ENCODE measurements at places on chromosomes 3 and 15. TPM values are rescaled to one million over a fixed set of nuclear protein-coding genes. Genes with fewer than 3 reads are reported as not detected.

DNA sequence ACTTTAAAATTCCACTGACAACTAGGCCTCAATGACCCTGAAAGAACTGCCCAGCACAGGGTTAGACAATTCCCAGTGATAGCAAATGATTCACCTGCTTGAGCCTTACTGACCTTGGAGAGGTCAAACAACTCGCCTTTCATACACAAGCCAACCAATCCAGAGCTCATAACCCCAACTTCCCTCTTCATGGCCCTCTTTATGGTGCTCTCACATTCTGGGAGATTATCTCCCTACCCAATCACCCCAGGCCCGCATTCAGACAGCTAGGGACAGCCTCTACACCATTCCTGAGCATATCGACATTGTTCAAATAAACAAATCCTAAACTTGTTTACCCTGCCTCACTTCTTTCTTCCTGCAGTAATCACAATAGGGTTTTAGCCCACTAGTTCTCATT lies 32.2 kb upstream of the COLQ start:
- no peak for DNase-seq

GRCh38 chr3:148840451-148840850 lies 12.8 kb downstream of the CPB1 start:
- no peak for DNase-seq

DNA sequence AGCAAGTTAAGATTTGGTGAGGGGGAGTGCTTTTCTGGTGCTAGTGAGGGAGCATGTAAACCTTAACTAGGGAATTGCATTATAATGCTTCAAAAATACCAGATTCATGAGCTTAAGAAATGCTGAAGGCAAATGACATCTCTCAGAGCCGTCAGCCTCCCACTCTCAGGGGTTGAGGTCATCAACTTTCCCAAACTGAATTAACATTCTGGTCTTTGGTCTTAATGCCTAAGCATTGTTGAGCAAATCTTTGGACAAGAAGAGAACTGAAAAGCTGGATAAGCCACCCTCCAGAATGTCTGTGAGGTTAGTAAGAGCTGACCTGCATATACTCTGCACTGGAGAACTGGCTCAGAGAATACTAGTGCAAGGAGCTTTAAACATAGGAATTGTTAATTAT lies 124.9 kb upstream of the GAP43 start:
- no peak for DNase-seq

GRCh38 chr3:42780398-42780797 lies 7.3 kb upstream of the CCDC13 start:
- DNase-seq = no peak

Gene SUCNR1
- total RNA-seq = not detected

DNA sequence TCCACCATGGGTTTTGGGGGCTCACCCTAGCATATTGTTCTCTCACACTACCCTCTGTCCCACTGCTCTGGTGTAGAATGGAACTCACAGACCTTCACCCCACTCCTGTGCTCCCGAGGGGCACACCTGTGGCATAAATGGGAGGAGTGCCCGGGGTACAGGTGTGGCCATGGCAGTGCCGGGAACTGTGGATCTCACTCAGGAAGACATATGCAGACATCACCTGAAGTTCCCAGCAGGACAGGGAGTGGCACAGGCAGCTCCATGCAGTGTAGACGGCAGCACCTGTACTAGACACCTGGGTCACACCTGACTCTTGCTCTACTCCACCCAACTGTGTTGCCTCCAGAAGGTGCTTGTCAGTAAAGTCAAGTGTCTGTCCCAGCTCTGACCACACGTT lies 57.6 kb upstream of the MRPS22 start:
- no peak for DNase-seq

DNA sequence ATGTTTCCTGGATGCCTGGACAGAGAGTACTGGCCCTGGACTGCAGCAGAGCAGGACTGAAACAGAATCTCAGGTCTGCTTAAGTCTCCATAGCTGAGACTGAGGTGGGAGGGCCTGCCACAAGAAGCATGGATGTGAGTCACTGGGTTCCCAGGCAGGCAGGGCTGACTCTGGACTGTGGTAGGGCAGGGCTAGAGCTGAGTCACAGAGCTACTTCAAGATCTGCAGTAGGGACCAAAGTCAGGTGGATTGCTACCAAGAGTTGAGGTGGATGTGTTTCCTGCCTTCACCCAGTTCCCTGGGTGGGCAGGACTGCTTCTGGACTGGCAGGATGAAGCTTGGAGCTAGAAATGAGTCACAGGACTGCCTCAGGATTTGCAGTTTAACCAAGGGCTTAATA lies 282.9 kb downstream of the AGBL1 start:
- no peak for DNase-seq

DNA sequence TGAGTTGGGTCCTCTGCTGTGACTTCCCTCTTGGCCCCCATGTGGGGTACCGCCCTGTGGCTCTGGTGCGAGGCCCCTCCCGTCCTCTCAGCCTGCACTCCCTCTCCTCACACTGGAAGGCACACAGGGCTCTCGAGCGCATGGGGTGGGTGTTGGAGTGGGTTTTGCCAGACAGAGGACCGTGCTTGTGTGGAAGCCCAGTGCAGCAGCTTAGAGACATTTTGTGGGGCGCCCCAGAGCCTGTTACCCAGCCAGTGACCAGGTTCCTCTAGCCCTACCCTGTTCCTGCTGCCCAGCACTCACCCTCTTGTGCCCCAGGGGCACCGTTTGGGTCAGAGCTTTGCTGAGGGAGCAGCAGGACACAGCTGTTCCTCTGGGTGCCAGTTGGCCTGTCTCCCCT lies 9.9 kb downstream of the PLXNA1 start:
- DNase-seq = no peak

- DNase-seq = no peak
These were observed 146.8 kb downstream of the ROBO2 start for GRCh38 chr3:77186728-77187127.

GRCh38 chr3:23629181-23629894 lies 176.4 kb upstream of the UBE2E1 start:
- no peak for DNase-seq

DNA sequence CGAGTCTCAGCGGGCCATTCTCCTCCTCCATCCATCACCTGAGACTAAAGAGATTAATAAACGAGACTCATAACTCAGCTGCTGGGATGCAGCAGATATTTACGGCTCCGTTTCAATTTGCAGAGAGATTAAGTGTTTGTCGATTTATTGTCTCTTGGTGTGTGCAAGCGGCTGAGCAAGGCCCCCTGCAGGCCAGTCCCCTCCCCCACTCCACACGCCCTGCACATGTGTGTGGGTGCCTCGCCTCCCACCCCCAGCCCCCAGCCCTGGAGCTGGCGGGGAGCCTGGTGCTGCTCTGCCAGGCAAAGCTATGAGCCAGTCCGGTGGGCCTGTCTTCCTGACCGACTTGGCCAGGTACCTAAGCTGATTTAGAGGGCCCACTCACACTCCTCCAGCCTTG lies 63.0 kb downstream of the CYP11A1 start:
- no peak for DNase-seq

GRCh38 chr3:47291158-47291753 lies 8.5 kb downstream of the KLHL18 start:
- no peak for DNase-seq

DNA sequence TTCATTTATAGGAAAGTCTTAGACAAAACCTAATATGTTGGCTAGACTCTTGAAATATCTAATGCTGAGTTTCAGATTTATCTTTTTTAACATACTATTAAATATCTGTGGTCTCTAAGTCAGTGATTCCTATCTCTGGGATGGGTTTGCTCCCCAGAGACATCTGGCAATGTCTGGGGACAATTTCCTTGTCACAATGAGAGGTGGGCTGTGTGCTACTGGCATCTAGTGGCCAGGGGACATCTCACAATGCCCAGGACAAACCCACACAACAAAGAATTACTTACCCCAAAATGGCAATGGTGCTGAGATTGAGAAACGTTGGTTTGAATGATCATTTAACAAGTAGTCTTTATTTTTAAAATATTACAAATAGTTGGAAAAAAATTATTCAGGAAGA lies 602.1 kb downstream of the MAGI1 start:
- DNase-seq = no peak

- no peak for DNase-seq
These were observed 286.6 kb upstream of the ADAMTS9 start for GRCh38 chr3:64974401-64974800.

- no peak for DNase-seq
These were observed 27.0 kb downstream of the PLS1 start for GRCh38 chr3:142623194-142623593.

DNA sequence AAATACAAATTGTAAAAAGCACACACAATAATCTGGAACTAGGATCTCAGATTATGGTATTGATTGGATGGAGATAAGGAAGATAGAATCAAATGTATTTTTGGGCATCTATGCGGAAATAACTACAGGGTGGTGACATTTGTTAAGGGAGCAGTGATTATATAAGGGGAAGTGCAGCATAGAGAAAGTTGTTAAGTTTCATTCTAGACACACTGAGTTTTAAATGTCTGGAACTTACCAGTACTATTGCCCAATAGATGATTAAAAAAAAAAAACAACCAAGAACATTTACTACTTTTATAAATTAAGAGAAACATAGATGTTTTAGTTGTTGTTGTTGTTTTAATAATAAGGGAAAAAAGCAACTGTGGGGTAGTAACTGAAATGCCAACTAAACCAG lies 32.1 kb upstream of the C3orf38 start:
- DNase-seq = no peak

Gene KCNAB1
- not detected for total RNA-seq

Gene TRIM42
- total RNA-seq = not detected

- DNase-seq = no peak
These were observed 133.9 kb upstream of the SKOR1 start for GRCh38 chr15:67691450-67691849.

GRCh38 chr3:187516446-187517185 lies 148.4 kb downstream of the RTP4 start:
- DNase-seq = no peak

Gene MAP3K13
- total RNA-seq = 12.5 TPM

Gene STARD5
- total RNA-seq = 4.5 TPM

DNA sequence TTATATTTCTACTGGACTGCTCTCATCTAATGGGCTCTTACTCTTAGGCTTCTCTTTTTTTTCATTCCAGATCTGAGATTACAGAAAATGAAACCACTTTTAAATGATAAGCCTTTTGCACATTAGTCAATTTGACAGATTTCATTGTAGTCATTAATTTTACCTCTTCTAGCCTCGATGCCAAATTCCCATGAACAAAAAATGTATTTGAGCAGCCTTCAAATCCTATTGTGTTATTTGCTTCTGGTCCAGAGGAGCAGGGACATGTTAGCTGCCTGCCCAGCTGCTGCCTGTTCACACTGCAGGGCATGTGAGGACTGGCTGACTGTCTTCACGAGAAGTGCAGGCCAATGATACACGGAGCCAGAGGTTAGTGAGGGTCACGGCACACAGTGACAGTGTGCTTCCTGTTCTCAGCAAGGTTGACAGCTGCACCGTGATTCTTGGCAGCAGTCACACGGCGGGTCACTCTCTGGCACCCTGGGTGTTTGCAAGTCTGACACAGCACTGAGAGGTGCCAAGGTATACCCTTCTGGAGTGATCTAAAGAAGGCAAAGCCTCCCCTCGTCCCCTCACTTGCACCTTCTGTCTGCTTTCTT lies 40.8 kb downstream of the KAT2B start:
- no peak for DNase-seq

Gene ANKRD34C
- total RNA-seq = not detected

DNA sequence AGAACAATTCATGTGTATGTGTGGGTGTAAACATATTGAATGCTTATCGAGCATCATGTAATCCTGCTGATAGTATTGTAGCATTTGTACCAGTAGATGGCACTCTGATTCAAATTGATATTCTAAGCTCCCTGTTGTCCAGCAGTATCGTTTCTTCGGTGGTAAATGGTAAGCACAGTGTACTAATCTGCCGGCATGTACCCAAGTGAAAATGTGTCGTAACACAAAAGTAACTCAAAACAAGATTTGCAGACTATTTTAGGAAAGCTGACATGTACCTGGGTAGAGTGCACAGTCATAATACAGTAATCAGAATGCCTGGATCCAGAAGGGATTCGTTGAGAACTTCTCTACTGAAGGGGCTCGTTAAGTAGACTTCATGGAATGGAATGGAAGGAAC lies 31.7 kb upstream of the MNS1 start:
- DNase-seq = no peak

Gene GAP43
- total RNA-seq = not detected

DNA sequence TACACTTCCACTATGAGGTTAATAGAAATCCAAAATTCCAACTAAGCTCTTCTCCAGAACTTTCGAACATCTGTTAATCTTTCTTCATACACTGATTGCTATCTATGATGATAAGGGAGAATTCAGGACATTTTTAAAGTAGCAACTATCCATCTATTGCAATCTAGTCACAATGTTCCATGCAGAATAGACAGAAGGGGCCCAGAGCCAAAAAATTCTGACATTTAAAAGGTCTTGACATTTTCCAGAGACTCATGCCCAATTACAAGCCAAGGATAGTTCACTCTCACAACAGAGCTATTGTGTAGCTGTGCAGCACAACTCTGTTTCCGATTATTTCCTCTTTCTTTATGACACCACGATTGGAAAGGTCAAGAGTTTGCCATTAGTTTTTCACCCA lies 999.7 kb upstream of the ALCAM start:
- DNase-seq = no peak

DNA sequence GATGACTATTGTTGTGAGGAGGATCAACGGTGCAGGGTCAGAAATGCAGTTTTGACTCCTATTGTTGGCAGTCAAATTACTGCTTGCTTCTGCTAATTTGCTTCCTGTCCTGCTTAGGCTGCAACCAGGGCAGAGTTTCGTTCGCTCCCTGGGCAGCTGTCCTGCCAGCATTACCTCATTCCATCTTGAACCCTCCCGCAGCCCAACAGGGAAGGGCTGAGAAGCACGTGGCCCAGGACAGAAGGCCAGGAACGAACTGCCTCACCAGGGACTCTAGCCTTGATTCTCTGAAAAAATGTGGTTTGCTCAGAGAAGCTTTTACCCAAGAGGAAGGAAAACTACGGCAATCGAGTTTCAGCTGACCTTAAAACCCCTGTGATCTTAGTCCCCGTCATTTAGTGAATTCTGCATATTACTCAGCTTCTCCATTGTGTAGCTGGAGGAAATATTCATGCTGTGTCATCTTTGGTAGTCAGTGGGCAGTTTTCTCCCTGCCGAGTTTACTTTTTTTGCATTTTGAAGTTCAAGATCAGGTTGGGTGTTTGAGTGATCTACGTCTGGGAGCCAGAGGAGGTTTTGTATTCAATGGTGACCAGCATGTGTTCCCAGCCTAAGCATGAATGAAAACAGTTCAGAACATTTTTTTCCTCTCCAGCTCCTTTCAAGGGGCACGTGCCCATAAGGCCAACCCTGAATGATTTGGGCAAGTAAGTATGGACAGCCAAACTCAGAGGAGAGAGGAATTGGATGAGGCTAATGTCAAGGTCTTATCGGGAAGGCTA lies 23.0 kb downstream of the TLNRD1 start:
- DNase-seq = peak; percentile 35

Gene SAMD7
- total RNA-seq = not detected

Gene STRIT1
- not detected for total RNA-seq

Gene FAM81A
- 0.60 TPM for total RNA-seq
